Inflammatory macrophage treated with lipopolysaccharide for 1 hour (primary cell): ENCODE measurements at places on chromosomes 5 and 9.

GRCh38 chr5:122984425-122984824 is 52.1 kb downstream of the PPIC start:
- no peak for DNase-seq

DNA sequence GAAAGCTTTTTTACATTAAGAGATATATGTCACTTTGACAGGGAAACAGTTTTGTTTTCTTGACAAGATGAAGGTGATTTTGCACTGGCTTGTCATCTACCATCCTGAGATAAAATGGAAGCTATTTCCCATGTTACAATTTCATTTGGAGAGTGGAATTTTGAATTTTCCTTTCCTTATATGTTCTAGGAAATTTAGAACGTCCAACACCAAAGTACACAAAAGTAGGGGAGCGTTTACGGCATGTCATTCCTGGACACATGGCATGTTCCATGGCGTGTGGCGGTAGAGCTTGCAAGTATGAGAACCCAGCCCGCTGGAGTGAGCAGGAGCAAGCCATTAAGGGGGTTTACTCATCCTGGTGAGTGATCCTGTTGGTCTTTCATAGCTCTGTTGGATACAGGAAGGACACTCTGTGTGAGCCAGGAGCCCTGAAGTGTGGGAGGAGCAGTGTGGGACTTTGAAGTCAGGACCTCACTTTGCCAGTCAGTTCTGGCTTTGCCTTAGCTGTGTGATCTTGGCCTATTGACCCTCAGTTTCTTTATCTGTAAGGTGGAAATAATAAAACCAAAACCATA is 887 bp downstream of the PTPDC1 start:
- DNase-seq: no peak

DNA sequence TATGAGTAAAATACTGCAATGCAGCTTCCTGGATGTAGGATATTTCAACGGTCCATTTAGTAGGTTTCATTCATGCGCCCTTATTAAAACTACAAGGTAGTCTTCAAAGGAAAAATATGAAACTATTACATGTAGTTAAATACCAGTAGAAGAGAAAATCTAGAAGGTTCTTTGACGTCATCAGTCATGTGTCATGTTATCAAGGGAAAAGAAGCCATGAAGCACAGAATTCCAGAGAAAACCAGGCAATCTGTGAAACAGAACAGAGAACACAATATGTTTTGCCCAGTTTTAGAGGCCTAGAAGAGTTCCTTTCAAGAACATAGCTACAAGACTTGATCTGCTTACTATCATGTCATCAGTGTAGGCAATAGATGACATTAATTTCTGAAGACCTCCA is 38.4 kb downstream of the BNC2 start:
- DNase-seq: no peak

- no peak for DNase-seq
Measured at GRCh38 chr9:131234799-131235479, 41.4 kb downstream of the FAM78A start.

- DNase-seq: peak; percentile 69
Measured at GRCh38 chr5:154049636-154050035, 10.9 kb downstream of the MFAP3 start.

- peak; percentile 99 for DNase-seq
Measured at GRCh38 chr5:172775326-172776234, 4.6 kb upstream of the DUSP1 start.

DNA sequence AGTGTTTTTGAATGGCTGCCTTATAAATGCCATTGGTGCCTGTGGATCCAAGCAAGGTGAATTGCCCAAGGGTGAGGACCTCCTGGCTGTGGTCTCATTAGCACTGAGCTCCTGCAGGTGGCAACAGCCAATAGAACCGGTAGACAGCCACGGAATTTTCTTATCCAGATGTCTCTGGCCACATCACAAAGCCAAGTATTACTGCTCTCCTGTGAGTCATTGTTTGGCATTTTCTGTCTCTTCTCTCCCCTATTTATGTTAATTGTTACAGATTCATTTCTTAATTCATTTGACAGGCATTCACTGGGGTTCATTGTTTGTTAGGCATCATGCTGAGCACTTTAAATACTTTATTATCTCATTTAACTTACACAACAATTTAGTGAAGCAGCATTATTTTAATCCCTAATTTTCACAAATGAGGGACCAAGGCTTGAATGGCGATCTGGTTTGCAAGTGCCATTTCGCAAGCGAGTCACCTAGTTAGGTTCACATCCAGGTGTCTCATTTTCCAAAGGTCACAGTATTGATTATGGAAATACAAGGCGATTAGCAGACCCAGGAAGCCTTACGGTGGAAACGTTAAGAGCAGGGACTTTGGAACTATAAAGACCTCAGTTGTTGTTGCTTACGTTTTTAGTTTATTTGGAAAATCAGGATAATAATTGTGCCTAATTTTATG is 58.2 kb upstream of the DPYSL3 start:
- DNase-seq: no peak

- DNase-seq: peak; percentile 74
Measured at GRCh38 chr5:159402856-159403255, 72.6 kb upstream of the IL12B start.

GRCh38 chr5:123448017-123448617 is 24.9 kb upstream of the CEP120 start:
- no peak for DNase-seq

- no peak for DNase-seq
Measured at GRCh38 chr9:98099346-98099745, 19.7 kb downstream of the TRIM14 start.

DNA sequence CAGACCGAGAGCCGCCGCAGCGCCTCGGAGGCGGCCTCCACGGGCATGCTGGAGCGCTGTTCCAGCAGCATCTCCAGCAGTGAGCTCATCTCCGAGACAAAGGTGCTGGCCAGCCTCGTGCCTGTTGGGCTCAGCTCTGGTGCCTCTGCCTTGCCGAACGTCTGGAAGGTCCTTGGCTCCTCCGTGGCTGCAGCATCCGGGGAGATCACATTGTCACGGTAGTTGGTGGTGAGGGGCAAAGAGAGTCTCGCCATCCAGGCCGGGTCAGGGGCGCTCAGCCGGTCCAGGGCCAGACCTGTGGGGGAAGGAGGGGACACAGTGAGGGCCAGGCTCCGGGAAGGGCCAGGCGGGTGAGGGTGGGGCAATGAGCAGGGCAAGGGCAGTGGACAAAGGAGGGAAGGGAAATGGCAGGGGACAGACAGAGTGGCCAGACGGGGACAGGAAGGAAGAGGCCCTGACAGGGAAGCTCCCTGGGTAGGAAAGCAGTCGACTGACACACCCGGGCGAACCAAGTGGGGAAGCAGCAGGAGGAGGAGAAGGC is 12.4 kb downstream of the PCDH12 start:
- DNase-seq: peak; percentile 47

GRCh38 chr5:34552686-34553085 is 103.4 kb upstream of the RAI14 start:
- DNase-seq: no peak

DNA sequence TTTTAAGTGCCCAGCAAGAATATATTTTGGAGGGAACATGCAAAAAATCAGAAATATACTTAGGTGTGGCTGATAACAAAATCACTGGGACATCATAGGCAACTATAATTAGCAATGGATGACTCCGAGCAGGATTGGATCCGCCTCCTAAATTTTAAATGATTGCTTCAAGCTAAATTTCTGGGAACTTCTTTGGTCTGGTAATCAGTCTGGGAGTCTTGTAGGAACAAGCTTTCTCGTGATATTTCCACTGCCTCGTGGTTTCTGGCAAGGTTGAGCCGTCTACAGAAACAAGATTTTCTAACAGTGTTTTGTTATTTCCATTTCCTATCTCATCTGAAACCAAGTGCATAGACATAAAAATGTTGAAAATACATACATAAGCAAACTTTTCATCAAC is 232.6 kb downstream of the BNC2 start:
- no peak for DNase-seq

DNA sequence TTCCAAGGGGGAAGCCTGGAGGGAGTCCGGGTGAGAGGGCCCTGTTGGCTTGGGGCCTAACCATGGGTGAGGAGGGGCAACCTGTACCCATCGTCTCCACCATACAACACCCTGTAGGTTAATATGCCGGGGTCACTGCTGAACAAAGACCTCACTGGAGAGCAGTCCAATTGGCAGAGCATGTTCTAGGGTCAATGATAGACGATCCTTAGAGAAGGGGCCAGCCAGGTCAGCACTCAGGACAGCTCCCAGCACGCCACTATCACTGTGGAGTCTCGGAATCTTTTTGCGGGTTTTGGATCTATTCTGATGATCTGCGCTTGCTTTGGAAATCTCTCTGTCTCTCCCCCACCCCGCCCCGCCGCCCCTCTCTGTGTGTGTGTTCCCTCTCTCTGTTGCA is 218.4 kb upstream of the MVB12B start:
- DNase-seq: no peak

DNA sequence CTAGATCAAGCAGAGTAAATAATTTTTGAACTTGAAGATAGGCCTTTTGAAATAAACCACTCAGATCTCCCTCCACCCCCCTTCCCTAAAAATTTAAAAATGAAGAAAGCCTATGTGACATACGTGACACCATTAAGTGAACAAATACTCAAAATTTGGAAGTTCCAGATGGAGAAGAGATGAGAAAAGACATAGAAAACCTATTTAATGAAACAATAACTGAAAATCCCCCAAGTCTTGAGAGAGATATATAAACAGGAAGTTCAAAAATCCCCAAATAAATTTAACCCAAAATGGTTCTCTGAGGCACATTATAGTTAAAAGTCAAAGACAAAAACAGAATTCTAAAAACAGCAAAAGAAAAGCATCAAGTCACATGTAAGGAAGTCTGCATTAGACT is 428.6 kb downstream of the PSAT1 start:
- peak; percentile 74 for DNase-seq

GRCh38 chr9:27065288-27065687 is 43.7 kb upstream of the TEK start:
- no peak for DNase-seq

- no peak for DNase-seq
Measured at GRCh38 chr5:17670353-17670752, 36.1 kb downstream of the TAF11L14 start.

- DNase-seq: no peak
Measured at GRCh38 chr9:136821826-136822544, 14.2 kb downstream of the RABL6 start.

DNA sequence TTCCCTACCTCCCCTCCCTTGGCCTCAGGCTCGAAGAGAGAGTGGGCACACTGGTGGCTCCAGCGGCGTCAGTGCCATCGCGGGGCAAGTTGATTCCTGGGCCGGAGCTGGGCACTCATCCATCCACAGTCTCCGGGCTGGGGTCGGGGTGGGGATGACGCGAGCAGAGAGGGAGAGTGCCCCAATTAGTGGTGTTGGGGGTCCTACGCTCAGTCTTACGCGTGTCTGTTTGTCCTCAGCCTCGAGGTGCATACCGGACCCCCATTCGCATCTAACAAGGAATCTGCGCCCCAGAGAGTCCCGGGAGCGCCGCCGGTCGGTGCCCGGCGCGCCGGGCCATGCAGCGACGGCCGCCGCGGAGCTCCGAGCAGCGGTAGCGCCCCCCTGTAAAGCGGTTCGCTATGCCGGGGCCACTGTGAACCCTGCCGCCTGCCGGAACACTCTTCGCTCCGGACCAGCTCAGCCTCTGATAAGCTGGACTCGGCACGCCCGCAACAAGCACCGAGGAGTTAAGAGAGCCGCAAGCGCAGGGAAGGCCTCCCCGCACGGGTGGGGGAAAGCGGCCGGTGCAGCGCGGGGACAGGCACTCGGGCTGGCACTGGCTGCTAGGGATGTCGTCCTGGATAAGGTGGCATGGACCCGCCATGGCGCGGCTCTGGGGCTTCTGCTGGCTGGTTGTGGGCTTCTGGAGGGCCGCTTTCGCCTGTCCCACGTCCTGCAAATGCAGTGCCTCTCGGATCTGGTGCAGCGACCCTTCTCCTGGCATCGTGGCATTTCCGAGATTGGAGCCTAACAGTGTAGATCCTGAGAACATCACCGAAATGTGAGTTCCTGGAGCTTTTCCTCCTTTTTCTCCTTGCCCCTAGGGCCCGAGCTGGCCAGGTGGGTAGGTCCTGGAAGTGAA is 861 bp downstream of the NTRK2 start:
- DNase-seq: no peak

GRCh38 chr5:9118852-9119251 is 427.0 kb downstream of the SEMA5A start:
- DNase-seq: no peak

GRCh38 chr9:35110327-35110761 is 5.3 kb downstream of the ATOSB start:
- no peak for DNase-seq

DNA sequence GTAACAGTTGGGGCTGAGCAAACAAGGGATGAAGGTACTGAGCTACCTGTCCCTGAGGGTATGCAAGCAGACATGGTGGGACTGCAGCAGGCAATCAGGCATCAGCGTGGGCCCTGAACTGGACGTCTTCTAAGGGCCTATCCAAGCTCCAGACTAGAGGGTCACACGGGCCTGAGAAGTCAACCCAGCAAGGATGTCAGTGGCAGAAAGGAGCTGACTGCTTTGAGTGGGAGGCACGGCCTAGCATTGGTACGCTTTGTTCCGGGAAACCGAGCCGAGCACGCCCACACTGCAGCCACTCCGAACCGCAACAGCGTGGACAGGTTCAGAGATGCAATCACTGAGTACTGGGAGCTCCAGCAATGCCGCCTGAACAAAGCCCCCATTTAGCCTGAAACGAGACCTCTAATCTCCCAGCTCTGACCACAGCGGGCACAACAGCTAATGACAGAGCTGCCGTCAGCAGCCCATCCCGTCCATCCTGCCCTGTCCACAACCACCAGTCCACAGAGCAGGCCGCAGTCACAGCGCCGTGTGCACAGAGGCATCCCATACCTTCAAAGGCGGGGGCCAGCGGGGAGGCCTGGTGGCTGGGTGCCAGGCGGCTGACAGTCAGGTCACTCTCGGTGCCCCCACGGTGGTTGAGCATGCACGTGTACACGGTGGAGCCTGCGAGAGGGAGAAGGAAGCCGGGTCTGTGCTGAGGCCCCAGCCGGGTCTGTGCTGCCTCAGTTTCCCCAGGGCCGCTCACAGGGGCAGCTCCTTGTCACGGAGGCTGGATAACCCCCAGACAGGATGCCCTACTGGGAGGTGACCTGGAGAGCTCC is 44.2 kb downstream of the SARDH start:
- DNase-seq: no peak

DNA sequence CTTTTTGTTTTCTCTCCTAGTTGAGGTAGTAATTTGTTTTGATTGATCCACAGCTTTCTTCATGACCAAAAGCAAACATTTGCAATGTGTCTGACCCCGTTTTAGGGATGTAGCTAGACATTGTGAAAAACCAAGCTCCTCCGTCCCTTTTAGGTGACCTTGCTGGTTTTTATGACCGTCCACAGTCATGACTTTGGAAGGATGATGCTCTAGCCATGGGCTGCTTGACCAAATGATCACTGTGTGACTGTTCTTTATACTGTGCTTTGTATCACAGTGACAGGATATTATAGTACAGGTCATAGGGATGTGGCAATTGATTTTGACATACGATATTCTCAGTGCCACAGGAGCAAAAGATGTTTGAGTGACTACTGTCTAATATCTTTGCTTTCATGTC is 54.4 kb downstream of the KCNN2 start:
- no peak for DNase-seq

GRCh38 chr9:119941091-119941490 is 571.9 kb upstream of the BRINP1 start:
- no peak for DNase-seq

- no peak for DNase-seq
Measured at GRCh38 chr9:25472681-25473080, 205.6 kb downstream of the TUSC1 start.
